ENCODE measurements at places on chromosomes 7 and 10.

- no peak for DNase-seq
Observed at GRCh38 chr10:72170263-72170662, 45.5 kb upstream of the ANAPC16 start.

DNA sequence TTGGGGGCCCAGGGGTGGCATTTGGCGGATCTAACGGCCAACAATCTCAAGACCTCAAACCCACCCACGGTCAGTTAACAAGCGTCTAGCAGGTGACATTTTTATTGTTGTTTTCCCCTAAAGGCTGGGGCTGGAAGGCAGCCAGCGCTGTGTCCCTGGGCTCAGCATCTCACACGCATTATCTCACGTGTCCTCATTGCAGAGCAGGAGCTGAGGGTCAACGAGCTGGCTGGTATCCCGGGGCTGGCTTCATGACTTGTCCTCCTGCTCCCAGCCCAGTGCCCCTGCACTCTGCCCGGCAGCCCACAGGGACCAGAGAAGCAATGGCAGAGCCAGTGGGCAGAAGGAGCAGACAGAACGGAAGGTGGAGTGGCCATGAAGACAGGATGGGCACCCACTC, 54.4 kb upstream of the TMEM273 start:
- DNase-seq = no peak

GRCh38 chr7:153943457-153943856, 108.7 kb upstream of the DPP6 start:
- DNase-seq = no peak

DNA sequence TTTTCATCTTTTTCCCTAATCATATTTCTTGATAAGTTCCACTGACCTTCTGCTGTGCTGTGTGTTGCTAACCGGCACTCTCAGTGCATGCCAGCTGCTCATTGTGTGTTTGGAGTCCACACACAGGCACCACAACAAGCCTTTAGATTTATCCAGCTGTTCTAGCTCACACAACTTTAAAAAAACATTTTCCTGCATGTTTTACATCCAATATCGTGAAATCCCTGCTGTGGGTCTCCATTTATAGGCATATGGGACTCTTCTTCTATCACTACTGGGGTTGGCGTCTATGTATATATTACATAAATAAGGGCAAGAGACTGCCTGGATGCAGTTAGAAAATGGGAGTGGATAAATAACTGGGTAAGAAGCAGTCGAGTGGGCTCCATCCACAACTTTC, 183.6 kb upstream of the ADARB2 start:
- no peak for DNase-seq

GRCh38 chr7:105532709-105533460, 884 bp downstream of the RINT1 start:
- no peak for DNase-seq

GRCh38 chr10:51014680-51015389, 59.5 kb upstream of the PRKG1 start:
- no peak for DNase-seq

- DNase-seq = no peak
Observed at GRCh38 chr7:158409816-158410330, 177.8 kb downstream of the PTPRN2 start.

GRCh38 chr7:100896732-100897608, 1.3 kb upstream of the ACHE start:
- no peak for DNase-seq

GRCh38 chr7:44107961-44108767, 4.0 kb downstream of the AEBP1 start:
- no peak for DNase-seq

GRCh38 chr10:123797813-123798212, 93.8 kb downstream of the CPXM2 start:
- DNase-seq = no peak

DNA sequence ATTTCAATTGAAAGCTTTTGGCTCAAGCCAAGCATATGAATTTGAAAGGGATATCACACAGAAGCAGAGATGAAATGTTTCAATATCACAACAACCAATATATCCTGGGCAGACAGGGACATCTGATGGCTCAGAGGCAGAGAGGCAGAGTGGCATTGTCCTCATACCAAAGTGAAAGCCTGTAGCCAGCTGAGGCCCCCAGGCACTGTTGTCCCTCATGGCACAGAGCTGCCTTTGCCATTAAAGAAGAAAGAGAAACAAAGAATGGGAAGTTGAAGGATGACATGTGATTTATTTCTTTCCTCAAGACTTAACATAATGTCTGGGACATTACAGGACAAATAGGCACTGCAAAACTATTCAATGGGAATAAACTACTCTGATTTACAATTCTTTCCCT, 504.3 kb upstream of the PCDH15 start:
- no peak for DNase-seq

- DNase-seq = no peak
Observed at GRCh38 chr7:22066522-22066921, 120.8 kb upstream of the CDCA7L start.

GRCh38 chr10:121754666-121755065, 156.4 kb upstream of the FGFR2 start:
- DNase-seq = no peak

GRCh38 chr7:74280985-74281384, 8.2 kb upstream of the CLIP2 start:
- DNase-seq = no peak

- no peak for DNase-seq
Observed at GRCh38 chr7:102456327-102456726, 8.3 kb downstream of the ALKBH4 start.

GRCh38 chr10:88538048-88538447, 45.1 kb downstream of the RNLS start:
- no peak for DNase-seq

DNA sequence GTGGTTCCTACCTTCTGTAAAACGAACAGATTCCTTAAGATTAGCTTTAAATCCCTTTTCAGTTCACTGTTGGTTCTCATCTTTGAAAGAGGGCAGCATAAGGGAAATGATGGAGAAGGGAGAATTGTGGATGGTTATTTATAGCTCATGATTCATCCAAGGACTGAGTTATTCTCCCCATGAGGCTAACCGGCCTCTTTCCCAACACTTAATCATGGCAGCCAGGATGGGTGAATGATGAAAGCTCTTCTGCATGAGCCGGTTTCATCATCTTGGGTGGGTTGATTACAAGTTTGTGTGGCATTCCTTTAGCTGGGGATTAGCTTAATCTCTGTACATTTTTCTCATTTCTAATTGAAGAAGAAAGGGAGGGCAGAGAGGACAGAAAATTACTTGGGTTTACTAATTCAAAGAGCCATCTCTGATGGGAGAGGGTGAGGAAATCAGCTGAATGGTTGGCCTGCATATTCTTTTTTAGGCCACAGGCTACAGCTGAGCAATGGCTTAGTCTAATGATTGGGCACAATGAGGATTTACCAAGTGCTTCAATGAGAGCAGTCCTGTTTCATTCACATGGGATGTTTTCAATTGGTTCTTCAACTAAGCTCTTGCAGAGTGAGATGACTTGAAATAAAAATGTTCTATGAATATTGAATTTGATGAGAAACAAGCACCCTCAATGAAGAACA, 250.0 kb downstream of the BMPER start:
- peak; percentile 50 for DNase-seq

DNA sequence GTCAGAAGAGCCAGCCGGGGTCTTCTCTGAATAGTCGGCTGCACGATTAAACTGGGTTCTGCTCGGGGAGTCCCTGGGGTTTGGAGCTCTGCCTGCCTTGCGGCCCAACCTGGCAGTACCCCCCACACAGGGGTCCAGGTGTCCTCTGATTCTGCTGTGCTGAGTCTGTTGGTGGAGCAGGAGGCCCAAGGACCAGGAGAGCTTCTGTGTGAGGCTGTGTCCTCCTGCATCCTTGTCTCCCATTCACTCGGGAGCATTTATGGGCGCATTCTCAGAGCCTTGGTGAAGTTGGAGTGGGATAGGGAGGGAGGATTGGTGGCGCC, 14.2 kb downstream of the INPP5A start:
- DNase-seq = no peak

DNA sequence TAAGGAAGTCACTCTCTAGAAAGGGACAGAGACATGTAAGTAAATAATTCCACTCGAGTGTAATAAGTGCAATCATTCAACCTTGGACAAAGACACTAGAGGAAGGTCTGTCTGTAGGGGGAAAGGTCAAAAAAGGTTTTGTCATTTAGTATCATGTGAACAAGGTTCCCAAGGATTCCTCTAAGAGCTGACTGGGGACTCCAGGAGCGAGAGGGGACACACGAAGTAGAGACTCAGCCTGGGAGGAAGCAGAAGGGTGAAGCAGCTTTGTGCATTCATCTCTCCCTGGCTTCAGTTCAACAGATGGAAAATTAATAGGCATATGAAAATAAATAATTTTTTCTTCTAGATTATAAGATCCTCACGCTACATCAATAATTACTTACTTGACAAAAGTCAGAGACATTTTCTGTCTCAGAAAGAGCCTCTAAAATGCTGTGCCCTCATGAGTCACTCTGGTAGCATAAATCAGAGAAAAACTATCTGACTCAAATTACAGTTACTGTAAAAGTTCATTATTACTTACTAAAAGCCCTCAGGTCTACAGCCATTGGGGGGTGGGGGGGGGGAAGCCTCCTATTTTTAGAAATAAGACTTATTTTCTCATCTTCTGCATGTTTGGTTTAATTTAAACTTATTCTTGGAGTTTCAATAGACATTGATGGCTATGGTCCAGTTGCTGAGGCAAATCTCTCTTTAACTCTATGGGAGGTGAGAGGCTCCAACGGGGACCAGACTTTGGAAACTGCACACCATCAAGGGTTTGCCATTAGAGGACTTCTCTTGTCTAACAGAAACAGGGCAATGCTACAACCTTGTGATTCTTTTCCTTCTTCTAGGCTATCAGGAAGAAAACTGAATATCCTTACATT, 275.1 kb upstream of the KLF14 start:
- no peak for DNase-seq

DNA sequence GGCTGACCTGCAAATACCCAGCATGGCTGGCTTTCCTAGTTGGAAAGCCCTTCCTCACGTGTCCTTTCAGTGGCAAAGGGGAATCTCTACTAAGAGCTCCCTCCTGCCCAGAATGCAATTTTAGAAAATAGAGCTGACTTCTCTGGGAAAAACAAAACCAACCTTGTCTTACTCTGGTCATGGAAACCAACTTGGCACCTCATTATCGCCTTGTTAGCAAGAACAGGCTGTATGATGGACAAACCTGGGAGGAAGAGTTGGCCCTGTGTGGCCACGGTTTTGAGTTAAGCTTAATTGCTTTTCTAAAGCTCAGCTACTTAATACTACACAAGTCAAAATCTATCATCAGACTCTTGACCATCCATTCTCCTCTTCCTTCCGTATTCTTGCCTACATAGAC, 94.1 kb upstream of the PDCD4 start:
- DNase-seq = no peak

- no peak for DNase-seq
Observed at GRCh38 chr7:12139416-12139815, 71.7 kb upstream of the TMEM106B start.

DNA sequence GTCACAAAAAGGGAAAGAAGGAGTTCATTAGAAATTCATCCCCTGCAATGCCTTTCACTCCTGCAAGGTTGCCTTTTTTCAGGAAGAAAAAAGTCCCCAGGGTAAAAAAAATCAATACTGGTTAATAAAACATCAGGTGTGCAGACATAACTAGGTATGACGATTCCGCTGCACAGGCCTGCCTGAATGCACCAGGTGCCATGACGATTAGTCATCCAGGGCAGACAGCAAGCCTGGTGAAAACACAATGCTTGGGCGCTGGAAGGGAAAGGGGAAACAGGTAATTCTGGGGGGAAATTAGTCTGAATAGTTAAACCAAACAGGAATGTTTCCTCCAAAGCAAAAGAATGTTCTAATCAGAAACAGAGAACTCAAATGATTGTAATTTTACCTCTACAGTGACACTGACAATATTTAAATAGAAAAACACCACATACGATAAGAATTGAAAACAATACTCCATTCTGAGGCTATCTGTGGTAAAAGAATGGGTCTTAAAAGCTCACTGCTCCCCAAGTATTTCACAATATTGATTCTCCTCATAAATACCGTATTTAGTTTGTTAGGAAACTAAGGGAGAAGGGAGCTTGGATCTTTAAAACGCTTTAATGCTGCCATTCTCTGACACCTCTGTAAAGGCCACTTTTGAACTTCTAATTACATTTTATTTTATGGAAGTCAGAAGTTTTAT, 45.2 kb downstream of the VPS41 start:
- no peak for DNase-seq

DNA sequence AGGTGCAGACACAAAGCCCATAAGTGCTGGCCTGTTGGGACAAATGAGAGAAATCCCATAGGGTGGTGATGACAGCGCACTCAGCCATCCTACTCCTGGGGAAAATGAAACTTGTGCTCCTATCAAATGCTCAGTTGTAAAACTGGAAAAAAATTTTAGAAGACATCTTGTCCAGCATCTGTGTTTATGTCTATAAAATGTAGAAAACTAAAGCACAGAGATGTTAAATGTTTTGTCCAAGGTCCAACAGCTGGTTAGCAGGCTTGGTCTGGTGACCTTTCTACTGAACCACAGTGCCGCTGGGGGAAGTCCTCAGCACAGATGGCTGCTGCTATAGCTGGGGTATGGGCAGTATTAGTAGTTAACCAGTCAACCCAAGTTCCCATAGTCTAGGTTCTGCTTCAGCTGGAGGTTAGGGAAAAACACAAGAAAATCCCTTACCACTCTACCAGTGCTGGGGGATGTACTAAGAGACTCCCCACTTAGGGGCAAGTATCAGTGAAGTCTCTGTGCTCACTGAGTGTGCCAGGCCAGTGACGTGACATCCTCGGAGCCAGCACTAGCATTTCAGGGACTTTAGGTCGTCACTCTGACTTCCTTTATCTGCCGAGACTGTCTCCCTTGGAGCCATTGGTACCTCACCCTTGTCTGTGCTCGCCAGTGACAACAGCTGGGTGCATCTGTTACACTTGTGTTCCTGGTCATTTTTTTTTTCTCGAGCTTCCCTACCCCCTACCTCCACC, 1.9 kb downstream of the TSPAN33 start:
- DNase-seq = no peak

DNA sequence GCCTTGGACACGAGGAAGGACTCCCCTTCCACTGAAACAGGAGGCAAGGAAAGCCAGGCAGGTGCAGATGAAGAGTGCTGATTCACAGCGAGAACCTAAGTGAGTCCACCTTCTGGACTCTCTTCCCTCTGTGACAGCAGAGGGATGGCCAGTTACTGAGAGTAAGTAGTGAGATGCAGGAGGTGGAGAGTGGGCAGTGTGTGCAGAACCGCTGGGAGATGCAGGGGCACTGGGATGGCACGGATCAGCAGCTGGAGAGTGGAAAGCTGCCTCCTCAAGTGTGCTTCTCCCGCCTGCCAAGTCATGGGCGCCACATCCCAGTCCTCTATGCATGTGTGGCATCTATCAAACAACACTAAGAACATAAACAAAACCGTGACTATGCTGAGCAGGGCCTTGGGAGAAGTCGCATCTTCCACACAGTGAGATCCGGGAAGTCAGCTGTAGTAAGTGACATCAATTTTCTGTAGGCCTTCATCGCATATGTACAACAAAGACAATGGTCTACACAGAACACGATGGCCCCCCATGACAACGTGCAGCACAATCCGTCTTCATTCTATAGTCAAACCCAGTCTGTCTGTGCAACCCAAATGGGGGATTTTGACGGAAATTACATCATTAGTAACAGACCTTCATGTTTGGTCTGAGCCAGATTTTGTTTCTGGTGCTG, 217.4 kb upstream of the KLF14 start:
- DNase-seq = no peak

Data from GOT3 (cell line).